ENCODE measurements at places on chromosomes 12 and 14.

DNA sequence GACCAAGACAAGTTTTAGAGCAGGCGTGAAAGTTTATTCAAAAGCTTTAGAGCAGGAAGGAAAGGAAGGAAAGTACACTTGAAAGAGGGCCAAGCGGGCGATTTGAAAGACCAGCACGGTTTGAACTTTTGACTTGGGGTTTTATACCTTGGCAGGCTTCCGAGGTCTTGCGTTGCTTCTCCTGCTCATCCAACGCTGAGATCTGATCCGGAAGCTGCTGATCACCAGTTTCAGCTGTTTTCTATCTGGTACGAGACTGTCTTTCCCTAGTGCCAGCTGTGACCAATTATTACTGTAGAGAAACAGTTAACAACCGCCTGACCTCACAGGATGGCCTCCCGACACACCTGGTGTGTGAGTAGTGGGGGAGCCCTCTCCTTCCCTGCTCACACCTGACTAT, 20.6 kb upstream of the SNRPF start:
- DNase-seq: no peak

DNA sequence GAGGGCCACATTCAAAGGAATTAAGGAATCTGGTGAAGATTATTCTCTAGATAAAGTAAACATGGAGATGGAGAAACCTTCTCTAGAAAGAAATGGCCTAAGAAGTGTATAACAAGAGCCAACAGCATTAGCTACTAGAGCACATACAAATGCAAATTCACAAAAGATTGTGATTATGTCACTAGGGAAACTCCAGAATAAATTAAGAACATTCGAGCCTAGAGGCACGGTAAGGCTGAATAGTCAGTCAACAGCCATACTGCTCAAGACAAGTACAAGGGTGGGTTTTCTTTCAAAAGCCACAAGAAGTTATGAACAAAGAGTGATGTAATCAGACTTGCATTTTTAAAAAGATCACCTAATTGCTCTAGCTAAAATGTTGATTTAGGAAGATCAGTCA, 25.4 kb downstream of the PPP4R3A start:
- no peak for DNase-seq

DNA sequence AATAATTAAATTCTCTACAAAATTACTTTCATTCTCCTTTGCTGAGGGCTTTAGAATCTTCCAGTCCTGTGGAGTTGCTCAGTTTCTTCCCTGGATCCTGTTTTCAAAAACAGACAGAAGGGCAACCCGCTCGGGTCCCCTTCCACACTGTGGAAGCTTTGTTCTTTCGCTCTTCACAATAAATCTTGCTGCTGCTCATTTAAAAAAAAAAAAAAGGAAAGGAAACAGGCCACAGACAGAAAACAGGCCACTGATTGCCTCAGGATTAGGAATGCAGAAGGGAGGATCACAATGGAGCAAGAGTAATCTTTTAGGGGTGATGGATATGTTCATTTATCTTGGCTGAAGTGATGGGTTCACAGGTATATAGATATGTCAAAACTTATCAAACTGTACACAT, 29.5 kb upstream of the HIGD1C start:
- no peak for DNase-seq

- no peak for DNase-seq
Measured at GRCh38 chr12:3871356-3871755, 1.8 kb downstream of the PARP11 start.

- DNase-seq: no peak
Measured at GRCh38 chr14:49637534-49638078, 2.6 kb upstream of the DNAAF2 start.

All from small intestine (tissue), 16 donors.